ENCODE measurements at places on chromosomes 11 and 22.

- no peak for DNase-seq
Observed at GRCh38 chr22:40116496-40117200, 61.1 kb upstream of the TNRC6B start.

- no peak for DNase-seq
Observed at GRCh38 chr11:114322934-114323333, 26.7 kb downstream of the NNMT start.

DNA sequence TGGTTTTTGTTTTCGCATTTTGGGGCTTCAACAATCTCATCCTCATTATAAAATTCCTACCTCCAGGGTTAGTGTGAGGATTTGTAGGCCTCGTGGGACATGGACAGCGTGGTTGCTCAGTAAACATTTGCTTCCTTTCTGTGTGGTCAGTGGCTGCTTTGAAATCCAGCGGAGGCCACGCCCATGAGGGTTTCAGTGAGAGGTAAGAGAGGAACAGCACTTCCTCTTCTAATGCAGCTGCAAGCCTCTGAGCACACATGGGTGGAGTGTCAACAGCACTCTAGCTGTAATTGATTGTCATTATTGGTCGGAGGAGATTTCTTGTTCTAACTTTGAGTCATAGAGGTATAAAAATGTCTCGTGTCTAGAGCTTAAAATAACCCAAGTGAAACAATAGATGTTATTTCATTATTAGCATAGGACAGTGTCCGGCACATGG is 6.0 kb upstream of the ARHGAP42 start:
- DNase-seq, result no peak

GRCh38 chr22:47929646-47930185 is 1167.3 kb downstream of the TBC1D22A start:
- DNase-seq, result no peak

GRCh38 chr11:69874178-69874983 is 55.2 kb upstream of the FGF3 start:
- no peak for DNase-seq

DNA sequence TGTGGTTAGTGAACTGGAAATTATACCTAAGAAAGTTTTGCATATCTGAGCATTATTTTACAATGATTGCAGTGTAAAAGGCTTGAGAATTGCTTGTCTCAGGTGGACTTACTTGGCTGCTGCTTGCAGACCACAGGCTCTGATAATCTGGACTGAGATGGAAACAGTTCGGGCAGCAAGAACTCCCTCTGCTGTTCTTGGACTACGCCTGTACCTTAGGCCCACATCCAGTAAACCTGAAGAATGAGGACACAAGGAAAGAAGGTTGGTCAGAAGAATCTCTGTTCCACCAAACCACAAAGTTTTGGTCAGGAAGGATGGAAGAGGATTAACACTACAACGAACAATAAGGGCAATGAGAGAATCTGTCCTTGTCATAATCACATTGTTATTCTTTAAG is 80.1 kb downstream of the C2CD3 start:
- DNase-seq, result no peak

- DNase-seq, result no peak
Observed at GRCh38 chr11:66309475-66309874, 7.4 kb downstream of the CD248 start.

- no peak for DNase-seq
Observed at GRCh38 chr22:20424568-20424931, 13.1 kb downstream of the SCARF2 start.

GRCh38 chr22:24086310-24086709 is 75.2 kb downstream of the CABIN1 start:
- no peak for DNase-seq

- DNase-seq, result no peak
Observed at GRCh38 chr11:87616511-87616910, 558.7 kb downstream of the RAB38 start.

DNA sequence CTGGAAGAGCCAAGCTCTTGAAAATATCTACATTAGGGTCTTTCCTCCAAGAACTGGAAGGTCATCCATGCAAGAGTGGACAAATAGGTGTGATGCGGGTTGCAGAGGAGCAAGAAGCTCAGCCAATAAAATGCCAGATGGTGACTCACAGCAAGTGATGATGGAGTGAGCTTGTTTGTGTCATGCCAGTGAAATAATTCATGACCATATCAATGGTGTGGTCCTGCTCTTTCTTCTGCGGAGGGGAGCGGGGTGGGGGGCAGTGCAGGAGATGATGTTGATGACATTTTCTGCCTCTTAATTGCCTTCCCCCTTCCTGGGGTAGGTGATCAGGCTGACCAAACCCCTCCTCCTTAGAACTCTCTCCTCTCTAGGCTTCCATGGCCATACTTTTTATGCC is 118.5 kb upstream of the TIMP3 start:
- DNase-seq, result no peak

DNA sequence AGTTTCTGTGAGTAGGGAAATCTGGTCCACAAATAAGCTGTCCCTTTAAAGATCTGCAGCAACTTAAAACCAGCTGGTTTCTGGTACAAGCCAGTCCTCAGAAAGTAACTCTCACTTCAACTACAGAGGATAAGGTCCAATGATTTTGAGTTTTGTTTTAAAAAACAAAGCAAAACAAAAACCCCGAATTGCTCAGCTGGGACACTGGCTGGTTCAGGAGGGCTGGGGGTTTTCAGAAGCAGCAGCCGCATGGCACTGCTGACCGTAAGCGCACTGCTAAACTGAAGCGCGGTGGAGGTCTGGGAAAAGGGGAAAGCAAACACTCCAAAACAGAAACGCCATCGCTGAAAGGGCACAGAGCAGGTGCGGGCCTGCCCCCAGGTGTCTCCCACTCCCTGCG is 59.7 kb downstream of the MICAL3 start:
- no peak for DNase-seq

DNA sequence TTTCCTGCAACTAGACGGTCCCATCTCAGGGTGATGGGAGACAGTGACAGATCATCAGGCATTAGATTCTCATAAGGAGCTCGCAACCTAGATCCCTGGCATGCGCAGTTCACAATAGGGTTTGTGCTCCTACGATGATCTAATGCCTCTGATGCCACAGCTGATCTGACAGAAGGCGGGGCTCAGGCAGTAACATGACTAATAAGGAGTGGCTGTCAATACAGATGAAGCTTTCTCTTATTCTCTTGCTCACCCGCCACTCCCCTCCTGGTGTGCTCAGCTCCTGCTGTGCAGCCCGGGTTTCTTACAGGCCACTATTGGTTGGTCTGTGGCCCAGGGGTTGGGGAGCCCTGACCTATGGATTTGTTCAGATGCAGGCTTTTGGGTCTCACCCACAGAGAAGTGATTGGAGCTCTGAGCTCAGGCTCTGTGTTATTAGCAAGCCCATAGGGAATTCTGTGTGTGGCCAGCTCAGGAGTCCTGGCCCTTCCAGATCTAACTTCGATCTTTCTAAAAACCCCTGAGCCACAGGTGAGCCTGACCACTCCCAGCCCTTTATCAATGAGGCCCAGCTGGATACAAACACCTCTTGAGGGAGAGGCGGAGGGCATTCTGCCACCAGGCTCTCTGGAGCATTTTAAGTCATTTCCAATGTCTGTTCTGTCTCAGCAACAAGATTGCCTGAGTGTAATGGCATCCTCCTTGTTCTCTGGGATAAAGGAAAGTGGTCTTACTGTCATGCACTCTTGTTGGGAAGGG is 351.8 kb downstream of the BUD13 start:
- no peak for DNase-seq

DNA sequence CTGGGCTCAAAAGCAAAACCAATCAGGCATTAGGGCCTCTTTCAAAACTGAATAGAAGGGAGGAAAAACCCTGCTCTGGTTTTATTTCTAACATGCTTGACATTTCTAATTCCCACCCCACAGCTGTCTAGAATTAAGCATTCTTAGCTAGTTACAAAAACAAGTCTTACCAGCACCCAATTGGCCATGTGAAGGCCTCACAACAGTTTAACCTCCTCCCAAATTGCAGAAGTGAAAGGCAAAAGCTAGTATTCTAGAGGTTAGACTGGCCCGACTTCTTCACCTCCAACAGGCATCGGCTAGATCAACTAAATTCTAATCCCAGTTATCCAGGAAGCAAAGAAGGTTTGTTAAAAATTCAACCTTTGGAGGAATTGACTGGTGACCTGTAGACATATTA is 6.5 kb downstream of the SF1 start:
- DNase-seq, result no peak

DNA sequence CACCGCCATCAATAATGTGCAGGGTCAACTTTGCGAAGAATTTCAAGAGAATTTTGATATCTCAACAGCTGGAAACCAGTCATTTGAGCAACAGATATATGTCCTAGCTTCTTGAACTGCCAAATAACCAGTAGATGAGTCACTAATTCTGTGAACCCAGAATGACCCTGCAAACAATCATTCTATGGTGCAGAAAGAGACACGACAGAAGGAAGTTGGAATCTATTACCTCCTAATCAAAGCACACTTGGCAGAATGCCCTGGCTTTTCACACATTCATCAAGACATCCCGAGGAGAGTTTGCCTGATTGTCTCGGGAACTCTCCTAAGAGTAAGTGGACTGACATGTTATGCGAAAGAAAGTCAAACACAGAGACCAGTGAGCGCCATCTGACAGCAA is 621.1 kb downstream of the OPCML start:
- no peak for DNase-seq

DNA sequence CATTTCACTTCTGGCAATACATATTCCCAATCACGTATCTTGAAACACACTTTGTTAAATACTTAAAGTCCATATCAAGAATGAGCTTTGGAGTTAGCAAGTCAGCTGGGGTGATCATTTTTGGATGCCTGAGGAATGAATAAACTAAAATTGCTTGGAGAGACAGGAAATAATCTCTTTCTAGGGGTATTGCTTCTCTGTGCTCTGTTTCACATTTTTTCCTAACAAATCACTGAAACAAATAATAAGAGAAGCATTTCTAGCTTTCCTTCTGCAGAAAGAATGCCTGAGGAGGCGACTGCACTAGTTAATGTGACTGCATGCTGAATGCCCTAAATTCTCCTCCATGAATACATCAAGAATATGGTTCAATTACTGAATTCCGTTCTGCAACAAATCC is 541.4 kb upstream of the CCDC90B start:
- no peak for DNase-seq

DNA sequence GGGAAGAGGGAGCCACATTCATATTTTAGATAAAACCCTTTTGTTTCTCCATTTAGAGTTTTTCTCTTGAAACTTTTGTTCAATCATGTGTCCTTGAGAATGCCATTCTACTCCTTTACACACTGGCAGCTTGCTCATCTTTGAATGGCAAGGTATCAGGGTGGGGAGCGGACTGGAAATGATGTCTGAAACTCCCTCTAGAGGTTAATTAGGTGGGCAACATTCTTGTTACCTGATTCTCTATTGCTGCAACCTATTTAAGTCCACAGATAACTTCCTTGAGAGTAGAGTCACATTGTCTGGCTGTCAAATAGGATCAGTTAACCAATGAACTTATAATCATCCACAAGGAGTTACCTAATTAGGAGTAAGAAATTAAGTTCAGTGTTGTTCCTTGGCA is 533.6 kb upstream of the API5 start:
- DNase-seq, result no peak

DNA sequence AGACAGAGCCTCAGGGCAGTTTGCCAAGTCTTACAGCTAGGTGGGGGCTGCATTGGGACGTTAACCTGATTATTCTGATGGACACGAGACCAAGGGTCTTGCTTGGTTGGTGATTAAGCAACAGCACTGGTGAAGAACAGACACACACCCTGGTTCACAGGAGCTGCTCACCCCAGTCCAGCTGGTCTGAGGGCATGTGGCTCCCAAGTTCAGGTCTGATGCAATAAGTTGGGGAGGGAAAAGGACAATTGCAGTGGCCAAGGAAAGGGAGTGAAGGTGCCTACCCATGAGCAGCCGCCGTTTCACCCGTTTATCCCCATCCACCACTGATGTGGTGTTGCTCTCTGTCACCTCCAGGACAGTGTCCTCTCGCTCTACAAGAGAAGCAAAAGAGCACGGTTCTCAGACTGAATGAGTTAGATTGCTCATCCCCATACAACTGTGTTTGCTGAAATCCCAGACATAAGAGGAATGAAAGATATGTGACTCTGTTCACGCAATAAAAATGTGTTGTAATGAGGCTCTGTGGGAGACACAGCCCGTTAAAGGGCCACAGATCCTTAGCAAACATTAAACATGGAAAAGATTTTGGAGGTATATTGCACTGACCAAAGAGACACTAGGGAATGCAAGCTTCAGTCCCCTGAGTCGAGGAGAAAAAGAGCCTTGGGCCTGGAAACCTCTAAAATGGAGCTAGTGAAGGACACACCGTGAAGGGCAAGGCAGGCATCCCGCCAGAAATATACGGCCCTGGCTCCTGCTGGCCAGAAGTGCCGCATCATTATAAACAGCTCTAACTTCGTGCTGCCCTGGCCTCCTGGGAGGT is 25.6 kb downstream of the SCUBE2 start:
- DNase-seq, result no peak

GRCh38 chr22:36022162-36022561 is 6.5 kb downstream of the RBFOX2 start:
- no peak for DNase-seq

GRCh38 chr11:86918973-86919372 is 36.2 kb downstream of the FZD4 start:
- no peak for DNase-seq

DNA sequence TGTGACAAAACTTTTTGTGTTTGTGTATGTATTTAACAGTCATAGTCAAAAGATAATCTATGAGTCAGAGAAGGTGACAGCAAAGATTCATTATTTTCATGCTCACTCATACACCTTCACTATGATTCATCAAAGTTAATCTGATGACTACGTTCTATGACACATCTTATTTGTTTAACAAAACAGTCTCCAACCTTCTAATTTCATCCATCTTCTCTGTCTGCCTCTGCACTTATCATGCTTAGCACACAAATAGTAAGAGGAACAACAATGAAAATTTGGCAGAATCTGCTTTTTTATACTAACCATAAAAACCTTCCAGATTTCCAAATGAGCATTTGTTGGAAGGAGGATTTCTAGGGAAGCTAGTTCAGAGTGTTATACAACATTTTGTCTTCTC is 568.9 kb downstream of the LUZP2 start:
- DNase-seq, result no peak

DNA sequence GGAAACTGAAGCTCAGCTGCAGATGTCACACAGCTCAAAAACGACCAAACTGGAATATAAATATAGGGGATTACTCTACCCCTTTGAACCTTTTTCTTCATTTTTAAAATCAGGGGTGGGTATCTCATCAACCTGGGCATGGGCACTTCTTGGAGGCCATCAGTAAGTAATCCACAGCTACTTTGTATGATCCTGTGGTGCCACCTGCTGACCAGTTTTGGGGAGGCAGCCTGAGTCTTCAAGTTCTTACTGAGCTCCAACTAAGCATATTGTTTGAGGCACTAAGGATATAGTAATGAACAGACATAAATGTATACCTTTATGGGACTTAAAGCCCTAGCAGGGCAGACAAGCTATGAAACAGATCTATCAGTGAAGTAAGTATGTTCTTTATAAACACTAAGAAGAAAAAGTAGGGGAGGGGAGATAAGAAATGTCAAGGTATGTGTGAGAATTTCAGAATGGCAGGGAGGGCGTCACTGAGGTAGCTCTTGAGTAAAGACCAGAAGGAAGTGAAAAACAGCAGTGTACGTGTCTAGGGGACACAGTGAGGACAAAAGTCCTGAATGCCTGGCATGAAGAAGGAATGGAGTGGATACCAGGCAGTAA is 18.4 kb downstream of the TUB start:
- no peak for DNase-seq

GRCh38 chr11:910589-911030 is at the start of gene CHID1:
Gene CHID1, minus strand, starts transcription at chr11:910810. Its CDS starts 5,994 bp downstream, at chr11:904816.
- no peak for DNase-seq

- no peak for DNase-seq
Observed at GRCh38 chr11:95739108-95739938, 50.3 kb downstream of the FAM76B start.
